ENCODE measurements at places on chromosomes 13 and 19.
A peak's percentile ranks its signal among the peaks of the same experiment; 100 is the strongest.

DNA sequence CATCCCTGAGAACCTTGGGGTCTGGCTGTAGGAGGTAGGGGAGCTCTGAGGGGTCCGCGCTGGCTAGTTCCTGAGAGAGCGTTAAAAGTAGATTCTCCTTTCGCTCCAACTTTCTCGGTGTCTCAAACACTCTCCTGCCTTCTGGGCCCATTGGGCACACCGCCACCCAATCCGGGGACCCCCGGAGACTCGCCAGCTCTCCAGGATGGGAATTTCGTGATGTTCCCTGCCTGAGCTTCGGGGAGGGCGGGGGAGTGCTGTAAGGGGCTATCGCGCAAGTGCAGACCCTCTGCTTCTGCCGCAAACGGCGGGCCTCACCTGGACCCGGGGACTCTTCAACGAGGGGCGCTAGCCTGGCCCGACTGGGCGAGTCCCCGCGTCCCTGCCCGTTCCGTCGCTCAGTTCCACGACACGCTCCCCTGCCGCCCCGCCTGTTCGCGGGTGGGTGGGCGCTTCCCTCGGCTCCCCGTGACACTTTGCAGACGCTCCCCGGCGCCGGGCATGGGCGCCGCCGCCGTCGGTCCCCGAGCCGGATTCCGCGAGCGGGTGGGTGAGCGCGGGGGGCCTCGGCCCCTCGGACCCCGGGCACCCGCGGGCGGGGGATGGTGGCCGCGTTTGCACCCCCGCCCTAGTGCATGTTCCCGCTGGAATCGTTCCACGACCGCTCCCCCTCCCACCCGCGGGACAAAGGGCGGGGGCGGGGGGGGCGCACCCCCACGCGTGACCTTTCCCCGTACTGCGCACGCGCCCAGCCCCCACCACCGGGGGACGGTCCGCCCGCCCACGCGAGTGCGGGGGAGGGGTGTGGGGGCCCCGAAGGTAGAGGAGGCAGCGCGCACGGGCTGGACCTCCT, at the start of gene CCDC106:
Gene CCDC106 (plus strand): TSS at position 481 of the 853 bp plus-strand sequence. CDS start 835 bp downstream, outside the sequence.
- peak within 1 kb of the TSS; percentile 51 for H3K4me3 ChIP-seq
- peaks cover 14% of the 10 kb centered on the region for H3K4me1 ChIP-seq

DNA sequence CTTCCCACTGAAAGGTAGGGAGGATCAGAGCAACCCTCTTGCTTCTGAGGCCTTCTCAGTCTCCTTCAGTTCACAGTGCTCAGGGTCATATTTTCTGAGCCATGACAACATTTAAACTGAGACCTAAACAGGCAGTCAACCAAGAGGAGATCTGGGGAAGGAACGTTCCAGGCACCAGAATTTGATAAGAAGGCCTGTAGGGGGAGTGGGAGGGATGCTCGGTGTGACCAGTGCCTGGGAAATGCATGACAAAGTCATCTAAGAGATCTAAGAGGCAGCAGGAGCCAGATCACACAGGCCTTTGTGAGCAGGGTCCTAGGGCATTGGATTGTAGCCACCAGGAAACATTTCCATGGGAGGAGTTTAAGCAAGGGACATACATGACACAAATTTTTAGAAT, 71.6 kb downstream of the SHISA2 start:
- no peaks in the 10 kb centered on the region for H3K4me1 ChIP-seq

DNA sequence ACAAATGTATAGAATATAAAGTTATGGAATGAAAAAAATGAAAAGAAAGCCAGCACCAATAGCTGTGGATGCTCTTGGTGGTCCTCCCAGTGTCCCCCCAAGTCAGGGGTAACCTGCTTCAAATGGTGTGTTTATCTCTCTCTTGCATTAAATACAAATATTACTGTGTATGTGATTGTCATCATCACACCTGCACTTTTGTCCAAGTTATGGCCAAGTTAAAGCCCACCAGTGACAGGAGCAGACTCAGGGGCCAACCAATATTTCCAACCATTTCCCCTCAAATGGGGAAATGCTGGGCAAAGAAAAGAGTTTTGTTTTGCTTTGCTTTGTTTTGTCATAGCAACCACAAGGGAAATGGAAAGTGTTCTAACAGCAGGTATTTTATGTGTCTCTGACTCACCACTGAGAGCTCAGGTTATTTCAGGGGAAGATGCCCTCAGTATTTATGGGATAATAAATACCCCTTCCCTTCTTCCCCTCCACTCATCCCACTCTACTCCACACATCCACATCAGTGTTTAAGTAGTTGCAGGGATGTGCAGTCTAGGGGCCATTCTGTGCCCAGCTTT, 133.6 kb downstream of the COL4A1 start:
- H3K27ac ChIP-seq = no peak overlapping the region
- H3K36me3 ChIP-seq = no peaks in the 10 kb centered on the region
- no peaks in the 10 kb centered on the region for H3K27me3 ChIP-seq
- H3K4me1 ChIP-seq = no peaks in the 10 kb centered on the region

GRCh38 chr19:13034636-13035035, 39.4 kb downstream of the NFIX start:
- H3K27ac ChIP-seq = peak overlapping the region; percentile 84
- no peak for DNase-seq
- no peaks in the 10 kb centered on the region for H3K27me3 ChIP-seq

DNA sequence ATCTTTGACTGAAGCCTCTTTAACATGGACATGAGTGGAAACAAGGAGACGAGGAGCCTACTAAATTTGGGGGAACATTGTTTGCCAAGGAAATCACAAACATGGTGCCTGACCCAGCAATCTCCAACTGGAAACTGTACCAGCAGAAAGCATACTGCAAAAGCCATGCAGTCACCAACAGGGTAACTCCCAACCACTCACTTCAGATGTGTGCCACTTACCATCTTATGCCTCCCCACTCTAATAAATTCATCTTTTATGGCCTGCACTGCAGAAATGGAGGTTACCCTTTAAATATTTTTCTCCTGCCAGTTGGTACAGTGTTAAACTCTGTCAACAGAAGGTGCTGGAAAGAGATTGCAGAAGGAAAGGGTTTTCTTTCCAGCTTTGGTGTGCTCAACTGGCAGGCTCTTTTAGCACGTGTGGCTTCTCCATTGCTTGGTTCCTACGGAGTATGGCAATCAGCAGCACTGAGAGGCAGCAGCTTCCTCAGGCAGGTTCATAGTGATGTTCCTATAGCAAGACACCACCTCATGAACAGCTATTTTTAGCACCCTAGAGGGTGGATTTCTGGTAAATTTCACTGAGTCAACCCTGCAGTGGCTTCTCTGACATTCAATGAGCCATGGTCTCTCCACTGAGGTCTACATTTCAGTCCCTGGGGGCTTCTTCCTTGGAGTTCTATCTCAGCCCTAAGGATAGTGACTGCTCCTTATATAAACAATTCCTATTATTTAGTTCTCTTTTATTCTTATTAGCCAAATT, 21.4 kb downstream of the MIR17HG start:
- H3K36me3 ChIP-seq = no peaks in the 10 kb centered on the region
- H3K27ac ChIP-seq = no peak overlapping the region
